ENCODE measurements at places on chromosomes 13 and 19.

DNA sequence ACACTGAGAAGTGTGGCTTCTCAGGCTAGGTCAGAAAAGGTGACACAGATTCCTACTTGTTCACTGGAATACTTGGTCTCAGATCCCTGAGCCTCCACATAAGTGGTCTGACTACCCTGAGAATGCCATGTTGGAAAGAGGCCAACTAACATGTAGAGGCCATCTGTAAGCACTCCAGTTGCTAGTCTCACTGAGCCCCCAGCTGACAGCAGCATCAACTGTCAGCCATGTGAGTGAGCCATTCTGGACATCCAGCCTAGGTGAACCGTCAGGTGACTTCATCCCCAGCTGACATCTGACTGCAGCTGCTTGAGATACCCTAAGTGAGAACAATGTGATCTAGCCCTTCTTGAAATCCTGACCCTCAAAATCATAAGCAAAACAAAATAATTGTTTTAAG, 18.1 kb upstream of the ARL11 start:
- H3K27me3 ChIP-seq = no peaks in the 10 kb centered on the region
- H3K36me3 ChIP-seq = no peaks in the 10 kb centered on the region
- no peak for DNase-seq
- no peak overlapping the region for H3K4me3 ChIP-seq

DNA sequence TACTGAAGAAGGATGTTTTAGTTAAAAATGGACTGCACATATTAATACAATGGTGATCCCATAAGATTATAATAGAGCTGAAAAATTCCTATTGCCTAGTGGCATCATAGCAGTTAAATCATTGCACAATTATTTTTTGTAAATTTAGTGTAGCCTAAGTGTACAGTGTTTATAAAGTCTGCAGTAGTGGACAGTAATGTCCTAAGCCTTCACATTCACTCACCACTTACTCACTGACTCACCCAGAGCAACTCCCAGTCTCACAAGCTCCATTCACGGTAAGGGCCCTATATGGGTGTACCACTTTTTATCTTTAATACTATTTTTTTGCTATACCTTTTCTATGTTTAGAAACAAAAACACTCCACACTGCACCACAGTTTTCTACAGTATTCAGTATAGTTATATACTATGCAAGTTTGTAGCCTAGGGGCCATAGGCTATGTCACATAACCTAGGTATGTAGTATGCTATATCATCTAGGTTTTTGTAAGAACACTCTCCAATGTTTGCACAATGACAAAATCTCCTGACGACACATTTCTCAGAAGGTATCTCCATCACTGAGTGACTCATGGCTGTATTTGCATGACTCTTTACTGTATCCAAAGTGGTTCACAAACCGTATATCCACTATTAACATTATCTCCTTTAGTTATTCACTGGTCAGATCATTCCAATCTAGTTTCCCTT, 536.0 kb downstream of the KLF12 start:
- no peak for DNase-seq
- no peak overlapping the region for H3K4me3 ChIP-seq
- H3K36me3 ChIP-seq = no peaks in the 10 kb centered on the region
- no peak overlapping the region for H3K27ac ChIP-seq
- peaks cover 4% of the 10 kb centered on the region for H3K27me3 ChIP-seq

DNA sequence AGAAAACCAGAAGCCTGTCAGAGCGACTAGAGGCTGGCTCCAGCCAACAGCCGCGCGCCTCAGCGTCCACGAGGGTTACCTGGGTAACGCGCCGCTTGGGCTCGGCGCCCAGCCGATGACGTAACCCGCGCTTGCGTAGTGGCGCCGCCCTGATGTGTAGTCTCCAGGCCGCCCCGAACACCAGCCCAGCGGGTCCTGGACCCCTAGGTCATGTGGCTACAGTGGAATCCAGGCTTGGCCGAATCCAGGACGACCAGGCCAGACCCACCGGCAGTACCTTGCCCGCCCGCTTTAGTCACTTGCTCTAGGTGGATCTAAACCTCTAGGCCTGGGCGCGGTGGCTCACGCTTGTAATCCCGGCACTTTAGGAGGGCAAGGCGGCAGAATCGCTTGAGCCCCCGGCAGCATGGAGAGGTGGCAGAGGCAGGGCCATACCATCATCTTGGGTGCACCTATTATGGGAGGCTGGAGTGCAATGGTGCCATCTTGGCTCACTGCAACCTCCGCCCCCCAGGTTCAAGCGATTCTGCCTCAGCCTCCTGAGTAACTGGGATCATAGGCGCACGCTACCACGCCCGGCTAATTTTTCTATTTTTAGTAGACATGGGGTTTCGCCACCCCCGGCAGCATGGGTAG, 7.2 kb upstream of the ZNF606 start:
- peaks cover 11% of the 10 kb centered on the region for H3K27me3 ChIP-seq
- DNase-seq = no peak
- H3K36me3 ChIP-seq = peaks cover 72% of the 10 kb centered on the region
- no peak overlapping the region for H3K4me3 ChIP-seq
- no peak overlapping the region for H3K27ac ChIP-seq

GRCh38 chr13:31110169-31110568, 51.5 kb downstream of the HSPH1 start:
- DNase-seq = no peak
- H3K36me3 ChIP-seq = no peaks in the 10 kb centered on the region
- H3K4me1 ChIP-seq = no peaks in the 10 kb centered on the region
- H3K4me3 ChIP-seq = no peak overlapping the region
- H3K27me3 ChIP-seq = peaks cover 2% of the 10 kb centered on the region
- H3K27ac ChIP-seq = no peak overlapping the region

GRCh38 chr13:73901324-73902068, 232.7 kb downstream of the KLF12 start:
- no peak overlapping the region for H3K27ac ChIP-seq
- no peak overlapping the region for H3K4me3 ChIP-seq
- H3K36me3 ChIP-seq = no peaks in the 10 kb centered on the region
- no peaks in the 10 kb centered on the region for H3K4me1 ChIP-seq
- no peak for DNase-seq

- H3K36me3 ChIP-seq = peaks cover 3% of the 10 kb centered on the region
- no peak for DNase-seq
- peaks cover 2% of the 10 kb centered on the region for H3K27me3 ChIP-seq
Observed at GRCh38 chr13:98782654-98783053, 30.2 kb upstream of the SLC15A1 start.

DNA sequence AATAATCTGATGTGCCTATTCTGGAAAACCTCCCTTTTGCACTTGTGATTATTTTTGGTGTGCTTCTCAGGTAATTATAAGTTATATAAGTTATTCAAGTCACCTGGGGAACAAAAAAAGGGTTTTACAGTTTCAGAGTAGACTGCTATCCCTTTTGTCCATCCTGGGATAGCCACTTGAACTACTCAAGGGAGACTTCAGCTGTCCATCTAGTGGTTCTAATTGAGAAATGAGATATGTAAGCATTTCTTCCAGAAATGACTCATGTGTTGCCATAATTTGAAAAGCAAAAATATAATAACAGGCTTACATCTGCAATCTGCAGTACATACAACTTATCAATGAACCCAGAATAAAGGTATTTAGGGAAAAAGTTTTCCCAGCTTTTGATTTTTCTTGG, 20.4 kb downstream of the UBL3 start:
- H3K4me3 ChIP-seq = no peak overlapping the region
- H3K27ac ChIP-seq = no peak overlapping the region
- H3K36me3 ChIP-seq = peaks cover 4% of the 10 kb centered on the region
- peaks cover 3% of the 10 kb centered on the region for H3K27me3 ChIP-seq
- no peak for DNase-seq

DNA sequence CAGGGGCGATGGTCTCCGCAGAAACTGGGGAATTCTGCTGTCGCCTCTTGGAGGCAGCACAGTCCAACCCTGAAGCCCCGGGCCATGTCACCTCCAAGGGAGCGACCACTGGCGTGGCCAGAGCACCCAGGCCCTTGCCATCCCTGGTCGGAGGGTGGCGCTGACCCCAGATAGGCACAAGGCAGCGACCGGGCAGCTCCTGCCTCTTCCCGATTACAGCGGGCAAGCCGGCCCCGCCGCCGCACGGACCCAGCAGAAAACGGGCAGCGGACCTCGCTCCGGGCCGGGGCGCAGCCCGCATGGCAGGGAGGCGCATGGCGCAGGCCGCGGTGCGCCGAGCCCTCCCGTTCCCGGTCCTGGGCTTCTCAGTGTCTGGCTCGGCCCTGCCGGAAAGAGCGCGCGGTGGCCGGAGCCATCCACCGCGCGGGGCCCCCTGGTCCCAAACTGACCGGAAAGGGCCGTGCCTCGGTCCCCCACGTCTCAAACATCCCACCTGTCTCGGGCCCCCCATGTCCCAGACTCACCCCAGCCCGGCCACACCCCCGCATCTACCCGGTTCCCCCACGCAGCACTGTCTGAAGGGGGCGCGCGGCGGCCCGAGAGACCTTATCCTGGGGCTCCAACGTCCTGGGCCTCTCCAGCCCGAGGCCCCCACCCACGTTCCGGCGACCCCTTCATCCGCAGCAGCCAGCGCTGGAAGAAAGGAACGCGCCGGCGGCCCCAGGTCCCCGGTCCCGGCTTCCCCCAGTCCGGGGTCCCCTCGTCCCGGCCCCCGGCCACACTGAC, 727 bp downstream of the CERS1 start:
- H3K36me3 ChIP-seq = peaks cover 5% of the 10 kb centered on the region
- DNase-seq = peak; percentile 77
- peak overlapping the region; percentile 89 for H3K4me3 ChIP-seq
- H3K27ac ChIP-seq = no peak overlapping the region

DNA sequence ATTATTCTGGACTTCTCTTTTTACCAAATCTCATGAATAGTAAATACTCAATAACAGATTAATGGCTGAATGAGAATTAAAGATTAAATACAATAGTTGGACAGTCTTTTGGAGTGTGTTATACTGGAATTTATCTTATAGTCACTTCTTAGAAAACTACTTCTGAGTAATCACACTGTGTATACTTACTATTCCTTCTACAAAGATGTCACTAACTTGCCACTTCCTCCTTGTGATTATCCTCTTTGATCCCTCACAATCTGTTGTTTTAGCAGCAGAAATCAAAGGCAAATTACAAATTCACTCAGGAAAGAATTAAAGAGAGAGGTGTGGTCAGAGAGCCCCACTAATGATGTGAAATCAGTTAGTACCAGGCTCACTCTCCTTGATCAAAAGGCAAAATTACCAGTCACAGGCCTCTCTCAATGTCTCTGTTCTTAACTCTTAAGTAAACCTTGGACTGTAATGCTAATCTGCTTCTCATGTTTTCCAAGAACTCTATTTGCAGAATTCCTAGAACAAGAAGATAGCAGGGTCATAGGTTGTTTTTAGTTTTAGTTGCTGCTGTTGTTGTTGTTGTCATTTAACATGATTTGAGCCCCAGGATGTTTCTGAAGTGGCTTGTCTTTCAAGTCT, 37.3 kb upstream of the FNDC3A start:
- no peaks in the 10 kb centered on the region for H3K4me1 ChIP-seq
- H3K4me3 ChIP-seq = no peak overlapping the region
- no peaks in the 10 kb centered on the region for H3K36me3 ChIP-seq
- H3K27ac ChIP-seq = no peak overlapping the region

- H3K27me3 ChIP-seq = peaks cover 4% of the 10 kb centered on the region
- H3K4me1 ChIP-seq = peaks cover 27% of the 10 kb centered on the region
- H3K4me3 ChIP-seq = no peak overlapping the region
- no peak for DNase-seq
- no peak overlapping the region for H3K27ac ChIP-seq
- H3K36me3 ChIP-seq = peaks cover 4% of the 10 kb centered on the region
Observed at GRCh38 chr13:43305416-43305815, 282.0 kb downstream of the DNAJC15 start.

GRCh38 chr13:90552702-90553101, 794.8 kb upstream of the MIR17HG start:
- no peak overlapping the region for H3K4me3 ChIP-seq
- H3K4me1 ChIP-seq = no peaks in the 10 kb centered on the region
- DNase-seq = no peak
- H3K27me3 ChIP-seq = peaks cover 1% of the 10 kb centered on the region

DNA sequence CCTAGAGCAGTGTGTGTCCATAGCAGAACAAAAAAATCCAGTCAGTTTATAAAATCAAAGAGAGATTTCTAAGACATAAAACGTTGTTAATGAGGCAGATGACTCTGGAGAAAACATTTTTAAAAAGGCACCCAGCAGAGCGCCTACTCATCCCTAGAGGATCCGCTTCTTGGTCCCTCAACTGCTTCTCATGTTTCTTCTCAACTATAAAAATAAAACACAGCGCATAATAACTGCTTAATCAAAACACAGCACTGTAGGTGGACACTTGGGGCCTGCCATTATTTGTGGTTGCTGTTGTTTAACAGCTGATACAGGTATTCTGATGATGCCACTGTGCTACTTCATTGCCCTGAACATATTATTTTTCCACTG, 347.9 kb downstream of the FGF9 start:
- H3K36me3 ChIP-seq = no peaks in the 10 kb centered on the region
- no peaks in the 10 kb centered on the region for H3K27me3 ChIP-seq
- no peak overlapping the region for H3K27ac ChIP-seq
- no peaks in the 10 kb centered on the region for H3K4me1 ChIP-seq
- DNase-seq = no peak

DNA sequence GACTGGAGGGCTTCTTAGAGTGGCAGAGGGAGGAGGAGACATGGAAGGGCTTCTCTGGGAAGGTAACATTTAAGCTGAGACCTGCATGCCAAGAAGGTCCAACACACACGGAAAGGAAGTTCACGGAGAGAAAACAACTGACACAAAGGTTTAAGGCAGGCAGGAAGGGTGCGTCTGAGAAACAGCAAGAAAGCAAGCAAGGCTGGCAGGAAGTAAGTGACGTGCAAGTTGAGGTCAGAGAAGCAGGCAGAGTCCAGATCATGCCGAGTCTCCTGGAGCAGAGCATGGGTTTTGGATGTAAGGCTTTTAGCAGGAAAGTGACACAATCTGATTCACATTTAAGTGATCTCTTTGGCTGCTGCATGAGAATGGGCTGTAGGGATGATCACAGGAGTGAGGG, 60.5 kb downstream of the ATP7B start:
- peaks cover 31% of the 10 kb centered on the region for H3K36me3 ChIP-seq
- no peak overlapping the region for H3K27ac ChIP-seq
- H3K4me3 ChIP-seq = peak overlapping the region; percentile 3
- H3K4me1 ChIP-seq = no peaks in the 10 kb centered on the region
- DNase-seq = no peak
- H3K27me3 ChIP-seq = peaks cover 1% of the 10 kb centered on the region

- peaks cover 9% of the 10 kb centered on the region for H3K4me1 ChIP-seq
- no peak overlapping the region for H3K4me3 ChIP-seq
- H3K36me3 ChIP-seq = peaks cover 31% of the 10 kb centered on the region
- H3K27ac ChIP-seq = no peak overlapping the region
- no peak for DNase-seq
Observed at GRCh38 chr19:45773384-45773783, 4.3 kb upstream of the SIX5 start.

DNA sequence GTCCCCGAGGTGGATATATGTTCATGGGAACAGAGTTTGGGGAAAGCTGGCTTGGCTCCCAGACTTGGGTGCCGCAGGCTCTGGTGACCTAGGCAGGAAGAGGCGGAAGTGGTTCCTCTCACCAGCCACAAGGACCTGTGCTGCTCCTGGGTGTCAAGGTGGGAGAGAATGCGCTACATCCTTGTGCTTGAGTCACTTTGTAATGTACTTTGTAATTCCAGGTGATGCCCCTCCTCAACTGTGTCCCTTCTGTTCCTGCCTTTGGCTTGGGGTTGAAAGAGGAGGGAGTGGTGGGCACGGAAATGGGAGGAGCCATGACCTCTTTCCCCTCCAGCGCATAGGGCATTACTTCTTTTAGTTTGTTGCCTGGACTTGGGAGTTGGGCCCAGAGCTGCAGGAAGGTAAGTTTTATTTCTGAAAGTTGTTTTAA, 10.9 kb downstream of the GARRE1 start:
- peaks cover 10% of the 10 kb centered on the region for H3K36me3 ChIP-seq
- H3K27ac ChIP-seq = peak overlapping the region; percentile 36
- H3K4me3 ChIP-seq = no peak overlapping the region
- H3K27me3 ChIP-seq = peaks cover 8% of the 10 kb centered on the region
